Breast epithelium (tissue), 4 donors: ENCODE measurements at places on chromosomes 7 and 10. TPM values are rescaled to one million over a fixed set of nuclear protein-coding genes. Genes with fewer than 3 reads are reported as not detected.

GRCh38 chr10:29471544-29471859 is 163.3 kb downstream of the SVIL start:
- DNase-seq, result no peak

DNA sequence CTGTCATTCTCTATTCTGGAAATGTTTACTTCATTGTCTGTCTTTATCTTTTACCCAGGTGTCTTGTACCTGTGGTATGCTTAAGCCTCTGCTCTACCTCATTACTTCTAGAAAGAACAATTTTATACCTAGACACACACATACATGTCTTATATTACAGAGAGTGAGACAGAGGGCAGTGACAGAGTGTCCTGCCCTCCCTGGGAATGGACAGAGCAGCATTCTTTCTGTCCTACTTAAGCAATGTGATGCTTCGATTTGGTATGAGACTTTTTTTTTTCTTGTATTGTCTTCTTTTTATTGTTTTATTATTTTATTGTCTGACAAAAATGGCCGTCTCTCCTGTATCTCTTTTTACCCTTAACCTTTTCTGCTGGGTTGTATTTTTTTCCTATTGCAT is 286.1 kb downstream of the EXOC4 start:
- DNase-seq, result no peak

DNA sequence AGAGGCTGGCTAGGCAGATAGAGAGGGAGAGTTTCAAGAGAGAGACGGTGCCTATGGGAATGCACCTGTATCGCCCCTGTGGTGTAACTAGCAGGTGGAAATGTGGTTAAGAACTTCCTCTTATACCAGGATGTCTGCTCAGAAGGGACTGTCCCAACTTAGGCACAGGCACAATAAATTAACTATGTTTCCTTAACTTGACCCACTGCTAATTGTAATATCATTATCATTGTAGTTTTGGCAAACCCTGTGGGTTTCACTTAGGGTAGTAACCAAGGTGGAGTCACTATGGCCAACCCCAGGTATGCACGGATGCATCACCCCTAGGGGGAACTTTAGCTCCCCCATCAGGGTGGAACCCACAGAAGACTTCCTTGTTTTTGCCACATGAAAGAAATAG is 455.7 kb downstream of the DGKB start:
- no peak for DNase-seq

GRCh38 chr7:35747611-35748010 is 52.7 kb upstream of the HERPUD2 start:
- no peak for DNase-seq

GRCh38 chr10:8245131-8245813 is 190.8 kb downstream of the GATA3 start:
- DNase-seq, result no peak

DNA sequence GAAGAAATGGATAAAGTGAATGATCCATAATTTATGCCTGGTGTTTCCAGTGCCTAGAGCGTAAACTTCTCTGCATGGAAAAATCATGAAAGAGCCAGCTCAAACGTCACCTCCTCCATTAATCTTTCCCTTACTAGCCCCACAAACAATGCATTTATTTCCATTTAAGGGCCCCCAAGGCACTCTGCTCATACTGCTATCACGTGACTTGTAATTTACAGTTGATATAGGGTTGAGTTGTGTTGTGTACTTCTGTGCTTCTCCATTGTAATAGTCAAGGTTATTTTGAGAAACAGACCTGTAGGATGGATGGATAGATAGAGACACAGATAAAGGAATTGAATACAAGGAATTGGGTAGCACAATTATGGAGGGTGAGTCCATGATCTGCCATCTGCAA is 1034.7 kb upstream of the GHITM start:
- DNase-seq, result no peak

Gene SLC16A9
- total RNA-seq, result 0.33 TPM

Gene ACTR1A
- total RNA-seq, result 92.5 TPM

Gene LFNG
- 16.4 TPM for total RNA-seq

Gene UBE3C
- 87.4 TPM for total RNA-seq

Gene LRIT1
- total RNA-seq, result not detected
